ENCODE measurements at places on chromosomes 7 and 10.

- DNase-seq = no peak
Observed at GRCh38 chr7:4268040-4268965, 413.8 kb upstream of the FOXK1 start.

DNA sequence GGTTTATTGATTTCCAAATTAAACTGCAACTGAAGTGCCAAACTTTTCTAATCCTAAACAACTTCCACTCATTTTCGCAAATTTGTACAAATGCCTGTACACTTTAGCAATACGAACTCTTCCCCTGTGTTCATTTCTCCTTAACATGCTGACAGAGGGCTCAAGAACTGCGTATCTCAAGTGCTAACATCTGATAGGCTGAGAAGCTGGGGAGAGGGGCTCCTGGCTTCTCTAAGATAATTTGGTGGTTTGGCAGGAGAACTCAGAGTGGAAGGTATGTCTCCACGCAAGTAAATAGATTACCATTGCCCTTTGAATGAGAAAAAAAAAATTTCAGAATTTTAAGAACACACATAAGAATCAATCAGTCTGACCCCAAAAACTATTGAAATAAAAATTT is 53.3 kb upstream of the ANLN start:
- DNase-seq = no peak

- DNase-seq = no peak
Observed at GRCh38 chr7:55052741-55053427, 34.1 kb downstream of the EGFR start.

- no peak for DNase-seq
Observed at GRCh38 chr10:78712147-78712546, 356.6 kb upstream of the ZMIZ1 start.

GRCh38 chr10:110216240-110216639 is 8.8 kb downstream of the MXI1 start:
- DNase-seq = no peak

GRCh38 chr7:82056282-82056681 is 286.4 kb upstream of the HGF start:
- no peak for DNase-seq

DNA sequence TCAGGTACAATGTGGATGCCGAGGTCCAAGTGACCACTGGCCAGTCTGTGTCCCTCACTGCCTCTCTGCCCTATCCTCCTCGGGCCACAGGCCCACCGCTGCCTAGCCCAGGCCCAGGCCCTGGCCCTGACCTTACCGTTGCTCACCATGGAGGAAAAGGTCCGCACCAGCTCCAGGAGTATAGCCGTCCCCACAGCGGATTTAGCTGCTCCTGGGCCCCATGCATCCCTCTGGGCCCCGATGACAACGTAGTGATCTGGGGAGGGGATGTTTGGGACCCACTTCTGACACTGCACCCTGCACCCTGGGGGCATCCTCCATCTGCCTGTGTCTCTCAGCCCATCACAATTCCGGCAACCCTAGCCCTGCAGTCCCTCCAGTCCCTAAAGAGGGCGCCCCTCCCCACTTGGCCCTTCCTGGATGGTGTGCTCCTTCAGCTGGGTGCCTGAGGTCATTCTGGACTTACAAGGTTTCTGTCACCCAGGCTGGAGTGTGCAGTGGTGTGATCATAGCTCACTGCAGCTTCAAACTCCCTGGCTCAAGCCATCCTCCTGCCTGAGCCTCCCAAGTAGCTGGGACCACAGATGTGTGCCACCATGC is 12.1 kb downstream of the TFR2 start:
- peak; percentile 51 for DNase-seq

GRCh38 chr10:79066411-79067240 is 2.1 kb upstream of the ZMIZ1 start:
- DNase-seq = peak; percentile 83

GRCh38 chr7:6286486-6286885 is 14.1 kb upstream of the CYTH3 start:
- DNase-seq = no peak

DNA sequence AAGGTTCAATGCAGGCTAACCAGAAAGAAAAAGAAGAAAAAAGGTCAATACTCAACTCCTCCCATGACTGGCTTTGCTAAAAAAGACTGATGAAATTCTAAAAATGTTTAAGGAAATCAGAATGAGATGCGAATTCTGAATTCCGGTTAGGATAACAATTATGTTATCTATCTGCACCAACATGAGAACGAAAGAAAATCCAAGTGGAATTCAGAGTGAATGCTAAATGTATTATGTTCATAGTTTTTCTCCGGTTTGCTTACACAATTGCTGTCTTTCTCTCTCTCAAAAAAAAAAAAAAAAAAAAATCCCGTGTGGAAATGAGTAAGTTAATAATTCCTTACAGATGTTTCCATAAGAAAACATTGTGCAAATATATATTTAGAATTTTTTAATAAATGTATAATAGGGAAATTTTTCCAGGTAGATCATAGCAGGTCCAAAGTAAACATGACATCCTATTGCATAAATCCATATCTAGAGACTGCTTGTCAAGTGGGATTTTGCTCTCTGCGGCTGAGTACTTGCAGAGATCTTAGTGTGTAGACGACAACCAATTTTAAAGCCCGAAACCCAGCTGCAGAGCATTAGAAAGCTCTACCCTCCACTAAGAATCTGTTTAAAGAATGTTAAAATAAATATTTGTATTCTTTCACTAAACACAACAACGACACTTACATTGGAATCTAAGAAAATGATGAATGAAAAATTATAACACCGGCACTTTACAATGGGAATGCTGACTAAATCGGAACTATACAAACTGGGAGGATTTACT is 104.0 kb downstream of the JAZF1 start:
- no peak for DNase-seq

GRCh38 chr10:15182540-15183207 is 14.2 kb upstream of the NMT2 start:
- DNase-seq = no peak

DNA sequence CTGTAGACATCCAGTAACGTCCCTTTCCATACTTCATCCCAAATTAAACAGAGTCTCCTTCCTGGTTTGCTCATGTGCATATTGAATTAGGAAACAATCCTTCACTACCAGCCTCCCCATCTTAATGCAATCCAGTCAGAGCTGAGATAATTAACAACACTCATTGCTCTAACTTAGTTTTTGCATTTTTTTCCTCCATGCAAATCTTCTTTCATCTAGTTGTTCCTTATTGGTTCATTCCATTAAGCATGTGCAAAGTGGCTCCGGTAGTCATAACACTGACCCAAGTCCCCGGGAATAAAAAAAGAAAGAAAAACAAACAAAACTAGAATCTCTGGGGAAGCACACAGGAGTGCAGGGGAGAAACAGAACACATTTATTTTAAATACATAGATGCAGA is 1176.1 kb downstream of the GATA3 start:
- DNase-seq = no peak

- DNase-seq = no peak
Observed at GRCh38 chr7:111126987-111127386, 36.1 kb downstream of the LRRN3 start.

DNA sequence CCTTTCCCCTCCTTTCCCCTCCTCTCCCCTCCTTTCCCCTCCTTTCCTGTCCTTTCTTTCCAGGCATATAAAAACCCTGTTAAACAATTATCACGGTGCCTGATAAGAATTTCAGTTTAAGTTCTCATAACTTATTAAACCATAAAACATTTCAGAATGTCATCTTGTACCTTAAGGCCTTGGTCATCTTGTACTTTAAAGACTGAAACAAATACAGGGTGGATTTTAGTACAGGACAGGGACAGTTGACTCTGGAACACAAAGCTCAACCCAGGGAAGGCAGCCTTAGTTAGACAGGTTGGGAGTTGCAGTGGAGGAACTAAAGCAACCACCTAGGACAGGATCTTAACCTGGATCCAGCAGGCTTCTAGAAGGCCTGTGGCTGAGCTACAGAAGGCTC is 1.2 kb downstream of the AGR3 start:
- no peak for DNase-seq

DNA sequence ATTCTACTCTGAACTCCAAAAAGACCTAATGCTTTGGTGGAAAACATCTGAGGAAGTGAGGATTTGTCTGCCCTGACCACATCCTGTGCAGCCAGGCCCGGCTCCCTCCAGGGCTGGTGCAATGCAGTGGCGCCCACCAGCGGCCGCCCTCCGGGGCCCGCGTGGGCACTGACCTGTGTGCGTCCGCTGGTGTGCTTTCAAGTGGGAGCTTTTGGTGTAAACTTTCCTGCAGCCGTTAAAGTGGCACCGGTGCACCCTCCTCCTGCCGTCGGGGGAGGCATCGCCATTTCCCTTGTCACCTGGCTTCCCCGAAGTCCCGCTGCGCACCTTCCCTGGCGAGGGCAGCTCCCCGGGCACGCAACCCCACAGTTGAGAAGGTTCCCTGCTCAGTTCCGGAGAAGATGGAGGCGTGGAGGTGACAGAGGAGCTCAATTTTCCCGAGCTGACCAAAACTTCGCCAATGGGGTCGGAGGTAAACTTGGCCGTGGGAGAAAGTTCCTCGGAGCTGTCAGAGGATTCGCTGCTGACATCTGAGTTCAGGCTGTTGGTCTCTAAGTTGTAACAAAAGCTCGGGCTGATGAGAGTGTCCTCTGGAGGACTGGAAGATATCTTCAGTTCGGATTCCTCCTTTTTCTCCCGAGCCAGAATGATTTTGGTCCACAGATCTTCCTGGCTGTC is 3.4 kb downstream of the KLF6 start:
- DNase-seq = no peak

GRCh38 chr7:5450549-5451327 is 27.1 kb upstream of the TNRC18 start:
- peak; percentile 78 for DNase-seq

- no peak for DNase-seq
Observed at GRCh38 chr7:33425929-33426678, 296.7 kb downstream of the BBS9 start.

DNA sequence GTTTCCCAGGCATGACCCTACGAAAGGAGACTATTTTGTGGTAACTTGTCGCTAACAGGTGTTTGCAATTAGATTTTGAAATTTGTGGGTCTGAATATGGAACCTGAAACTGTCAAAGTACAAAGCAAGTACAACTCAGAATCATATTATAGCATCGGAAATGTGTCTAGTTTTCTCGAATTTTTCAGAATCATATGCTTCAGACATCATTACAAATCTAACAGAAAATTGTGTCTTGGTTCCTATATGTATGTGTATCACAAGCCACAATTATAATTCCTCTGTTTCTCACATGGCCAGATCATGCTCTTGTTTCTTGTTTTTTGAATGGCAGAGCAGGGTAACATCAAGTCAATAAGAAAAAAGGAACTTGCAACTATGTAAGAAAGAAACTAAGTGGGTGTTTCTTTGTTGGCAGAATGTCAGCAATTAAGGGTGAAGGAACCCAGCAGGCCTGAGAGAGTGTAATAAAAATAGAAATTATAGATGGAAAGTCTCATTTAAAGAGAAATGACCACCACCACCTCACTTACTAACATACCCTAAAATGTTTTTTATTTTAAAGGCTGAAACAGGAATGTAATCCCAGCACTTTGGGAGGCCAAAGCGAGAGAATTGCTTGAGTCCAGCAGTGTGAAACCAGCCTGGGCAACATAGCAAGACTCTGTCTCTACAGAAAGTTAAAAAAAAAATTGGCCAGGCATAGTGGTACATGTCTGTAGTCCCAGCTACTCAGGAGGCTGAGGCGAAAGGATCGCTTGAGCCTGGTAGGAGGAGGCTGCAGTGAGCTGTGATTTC is 51.3 kb downstream of the PRTFDC1 start:
- DNase-seq = peak; percentile 66

GRCh38 chr10:74121368-74121767 is 29.3 kb downstream of the AP3M1 start:
- no peak for DNase-seq

DNA sequence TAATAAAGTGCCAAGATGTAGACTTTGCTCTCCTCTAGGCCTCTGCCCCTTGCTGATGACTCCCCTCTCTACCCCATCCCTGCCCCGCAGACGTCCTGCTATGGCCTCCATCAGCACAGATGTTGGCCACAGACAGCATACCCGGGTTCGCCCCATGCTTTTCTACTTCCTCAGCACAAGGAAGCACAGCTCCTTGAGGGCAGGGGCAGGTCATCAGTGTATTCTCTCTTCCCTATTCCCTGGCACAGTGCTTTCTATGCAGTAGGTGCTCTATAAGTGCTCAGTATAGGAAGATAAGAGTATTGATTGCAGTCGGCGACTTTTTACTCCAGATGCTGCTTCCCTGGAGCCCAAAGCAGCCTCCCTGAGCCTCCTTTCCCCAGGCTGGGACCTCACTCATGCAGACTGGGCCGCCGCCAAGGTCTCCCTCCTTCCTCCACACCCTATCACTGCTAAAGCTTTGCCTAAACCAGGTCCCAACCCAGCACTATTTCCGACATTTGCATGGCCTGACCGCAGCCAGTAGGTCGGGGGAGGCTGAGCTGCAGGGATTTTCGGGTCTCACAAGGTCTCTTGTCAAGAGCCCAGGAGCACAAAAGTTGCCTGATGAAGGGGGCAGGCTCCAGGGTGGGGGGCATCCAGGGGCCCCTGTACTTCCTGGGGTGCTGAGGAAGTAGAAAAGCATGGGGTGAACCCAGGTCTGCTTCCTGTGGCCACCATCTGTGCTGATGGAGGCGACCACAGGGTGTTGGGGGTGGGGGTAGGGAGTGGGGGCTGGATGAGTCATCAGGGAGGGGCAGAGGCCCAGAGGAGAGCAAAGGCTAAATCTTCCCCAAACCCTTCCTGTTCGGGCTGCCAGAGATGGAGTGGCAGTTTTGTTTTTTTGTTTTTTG is 8.0 kb downstream of the CALHM3 start:
- DNase-seq = peak; percentile 89

All from GM13977 (cell line).